H4 (cell line): ENCODE measurements at places on chromosomes 16 and 17. TPM values are rescaled to one million over a fixed set of nuclear protein-coding genes. Genes with fewer than 3 reads are reported as not detected.

THOC6 gene
- 43.5 and 48.2 TPM in 2 replicates for total RNA-seq

HSPB9 gene
- total RNA-seq: not detected in 2 replicates

MT4 gene
- not detected in 2 replicates for total RNA-seq

GRCh38 chr16:82368041-82368440 is 198.0 kb upstream of the MPHOSPH6 start:
- DNase-seq: peak; percentile 58

DNA sequence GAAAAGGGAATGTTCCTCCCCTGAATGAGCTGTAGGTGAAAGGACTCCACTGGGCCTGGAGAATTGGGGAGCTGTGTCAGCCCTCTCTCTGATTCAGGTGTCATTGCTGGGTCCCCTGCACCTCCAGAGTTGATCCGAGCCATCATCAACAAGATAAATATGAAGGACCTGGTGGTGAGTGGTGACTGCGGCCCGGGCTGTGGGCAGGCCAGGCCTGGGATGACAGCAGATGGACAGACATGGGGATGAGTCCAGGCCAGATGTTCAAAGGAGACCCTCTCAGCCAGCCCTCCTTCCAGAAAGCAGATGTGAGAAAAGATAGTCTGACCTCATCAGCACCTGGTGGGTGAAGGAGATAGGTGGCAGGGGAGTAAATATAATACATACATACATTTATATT is 4.6 kb downstream of the CHAD start:
- DNase-seq: no peak

GRCh38 chr17:56910509-56911235 is 3.2 kb downstream of the TRIM25 start:
- DNase-seq: no peak
